ENCODE measurements at places on chromosomes 2 and 18.

GRCh38 chr18:63907664-63908063, at the start of gene SERPINB10:
SERPINB10 (plus strand) TSS chr18:63907958; CDS start chr18:63915511, 7,553 bp downstream.
- H3K27me3 ChIP-seq: no peaks in the 10 kb centered on the region
- no peak within 1 kb of the TSS for H3K4me3 ChIP-seq
- no peak for DNase-seq
- H3K36me3 ChIP-seq: no peaks in the 10 kb centered on the region

DNA sequence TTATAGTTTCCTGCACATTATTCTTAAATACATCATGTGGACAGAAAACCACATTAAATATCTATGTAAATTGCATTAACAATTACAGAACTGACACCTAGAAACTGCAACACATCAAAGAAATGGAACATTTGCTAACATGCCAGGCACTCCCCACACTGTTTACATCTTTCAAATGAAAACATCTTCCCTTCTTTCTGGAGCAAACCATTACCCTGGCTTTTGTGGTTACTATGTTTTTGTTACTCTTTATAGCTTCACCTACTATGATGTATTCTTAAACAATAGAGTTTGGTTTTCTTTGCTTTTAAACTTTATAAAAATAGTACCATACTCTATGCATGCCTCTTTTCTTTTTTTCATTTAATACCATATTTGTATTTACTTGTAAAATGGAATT, 1894.5 kb upstream of the CELF4 start:
- no peak for DNase-seq
- no peaks in the 10 kb centered on the region for H3K4me1 ChIP-seq
- H3K27ac ChIP-seq: no peak overlapping the region
- no peaks in the 10 kb centered on the region for H3K27me3 ChIP-seq
- no peaks in the 10 kb centered on the region for H3K36me3 ChIP-seq

DNA sequence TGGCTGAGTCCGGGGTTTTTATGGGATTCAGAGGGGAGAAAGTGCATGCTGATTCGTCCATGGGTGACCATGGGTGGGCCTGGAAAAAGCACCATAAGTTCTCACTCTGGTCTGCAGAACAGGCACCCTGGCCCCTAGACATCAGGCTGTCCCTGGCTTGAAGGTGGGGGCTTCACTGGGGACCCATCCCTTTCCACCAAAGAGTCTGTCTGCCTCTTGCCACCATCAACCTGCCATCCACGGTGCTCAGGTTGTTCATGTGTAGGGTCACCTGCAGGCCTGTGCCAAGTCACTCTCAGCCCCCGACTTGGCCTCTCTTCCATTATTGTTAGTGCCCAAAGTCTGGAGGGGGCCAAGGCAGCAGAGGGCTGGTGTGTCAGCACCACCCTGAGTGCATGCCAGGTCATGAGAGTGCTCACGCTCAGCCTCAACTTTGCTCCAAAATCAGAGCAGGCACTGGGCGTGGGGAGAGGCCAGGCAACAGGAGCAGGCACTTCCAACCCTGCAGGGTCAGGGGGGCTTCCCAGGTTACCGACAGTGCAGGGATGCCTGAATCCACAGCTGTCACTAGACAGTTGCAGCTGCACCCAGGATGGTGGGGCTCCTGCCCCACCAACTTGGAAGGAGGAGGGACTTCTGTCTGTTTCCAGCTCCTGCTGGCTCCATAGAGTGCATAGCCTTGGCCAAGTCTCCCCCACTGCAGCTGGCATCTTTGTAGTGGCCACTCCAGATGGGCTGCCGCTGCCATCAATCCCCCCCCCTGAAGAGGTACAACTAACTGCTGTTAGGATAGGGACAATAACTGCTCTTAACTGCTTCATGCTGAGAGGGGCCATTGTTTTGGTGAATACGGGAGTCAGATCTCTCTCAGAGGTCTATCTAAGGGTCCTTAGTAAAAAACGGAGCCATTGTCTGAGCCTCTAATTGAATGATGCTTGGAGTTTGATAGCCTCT, 209.3 kb downstream of the AKAIN1 start:
- DNase-seq: no peak
- H3K27me3 ChIP-seq: no peaks in the 10 kb centered on the region
- no peaks in the 10 kb centered on the region for H3K4me1 ChIP-seq

GRCh38 chr18:48841381-48842258, 109.1 kb downstream of the SMAD7 start:
- peaks cover 1% of the 10 kb centered on the region for H3K36me3 ChIP-seq
- no peak overlapping the region for H3K4me3 ChIP-seq
- H3K27ac ChIP-seq: no peak overlapping the region
- H3K4me1 ChIP-seq: peaks cover 7% of the 10 kb centered on the region

GRCh38 chr2:37167636-37168180, 10.9 kb upstream of the EIF2AK2 start:
- peaks cover 21% of the 10 kb centered on the region for H3K4me1 ChIP-seq
- no peak for DNase-seq
- H3K36me3 ChIP-seq: no peaks in the 10 kb centered on the region
- H3K27ac ChIP-seq: no peak overlapping the region

DNA sequence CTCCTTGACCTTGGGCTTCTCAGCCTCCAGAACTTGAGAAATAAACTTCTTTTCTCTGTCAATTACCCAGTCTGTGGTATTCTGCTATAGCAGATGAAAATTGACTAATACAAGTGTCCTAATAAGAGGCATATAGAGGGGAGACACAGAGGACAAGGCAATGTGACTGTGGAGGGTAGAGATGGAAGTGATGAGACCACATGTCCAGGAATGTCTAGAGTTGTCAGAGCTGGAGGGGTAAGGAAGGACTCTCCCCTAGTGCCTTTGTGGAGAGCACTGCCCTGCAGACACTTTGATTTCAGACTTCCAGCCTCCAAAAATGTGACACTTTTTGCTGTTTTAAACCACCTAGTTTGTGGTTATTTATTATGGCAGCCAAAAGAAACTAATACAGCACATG, 74.4 kb downstream of the ACKR3 start:
- H3K4me3 ChIP-seq: no peak overlapping the region
- no peaks in the 10 kb centered on the region for H3K27me3 ChIP-seq
- no peak overlapping the region for H3K27ac ChIP-seq

- DNase-seq: no peak
- H3K27ac ChIP-seq: no peak overlapping the region
- no peak overlapping the region for H3K4me3 ChIP-seq
- no peaks in the 10 kb centered on the region for H3K36me3 ChIP-seq
Measured at GRCh38 chr2:113679457-113679856, 52.4 kb downstream of the RABL2A start.

GRCh38 chr18:49626842-49627467, 65.1 kb downstream of the LIPG start:
- H3K27ac ChIP-seq: no peak overlapping the region
- H3K4me1 ChIP-seq: peaks cover 66% of the 10 kb centered on the region
- H3K4me3 ChIP-seq: no peak overlapping the region
- H3K27me3 ChIP-seq: no peaks in the 10 kb centered on the region
- H3K36me3 ChIP-seq: no peaks in the 10 kb centered on the region

GRCh38 chr2:1514391-1515072, 101.3 kb downstream of the TPO start:
- H3K4me3 ChIP-seq: no peak overlapping the region
- no peak overlapping the region for H3K27ac ChIP-seq
- H3K4me1 ChIP-seq: no peaks in the 10 kb centered on the region
- H3K36me3 ChIP-seq: no peaks in the 10 kb centered on the region
- no peak for DNase-seq
- peaks cover 66% of the 10 kb centered on the region for H3K27me3 ChIP-seq

- no peak overlapping the region for H3K27ac ChIP-seq
- no peak overlapping the region for H3K4me3 ChIP-seq
- H3K27me3 ChIP-seq: no peaks in the 10 kb centered on the region
- H3K4me1 ChIP-seq: peaks cover 45% of the 10 kb centered on the region
Measured at GRCh38 chr18:3223356-3223755, 3.6 kb upstream of the MYOM1 start.

GRCh38 chr2:6880200-6880733, 2.7 kb downstream of the RSAD2 start:
- H3K4me1 ChIP-seq: peaks cover 10% of the 10 kb centered on the region
- no peaks in the 10 kb centered on the region for H3K27me3 ChIP-seq
- H3K27ac ChIP-seq: no peak overlapping the region
- no peaks in the 10 kb centered on the region for H3K36me3 ChIP-seq
- no peak for DNase-seq
- H3K4me3 ChIP-seq: no peak overlapping the region

GRCh38 chr2:238061315-238062202, 758 bp downstream of the SCLY start:
- H3K4me1 ChIP-seq: peaks cover 59% of the 10 kb centered on the region
- DNase-seq: peak; percentile 35

DNA sequence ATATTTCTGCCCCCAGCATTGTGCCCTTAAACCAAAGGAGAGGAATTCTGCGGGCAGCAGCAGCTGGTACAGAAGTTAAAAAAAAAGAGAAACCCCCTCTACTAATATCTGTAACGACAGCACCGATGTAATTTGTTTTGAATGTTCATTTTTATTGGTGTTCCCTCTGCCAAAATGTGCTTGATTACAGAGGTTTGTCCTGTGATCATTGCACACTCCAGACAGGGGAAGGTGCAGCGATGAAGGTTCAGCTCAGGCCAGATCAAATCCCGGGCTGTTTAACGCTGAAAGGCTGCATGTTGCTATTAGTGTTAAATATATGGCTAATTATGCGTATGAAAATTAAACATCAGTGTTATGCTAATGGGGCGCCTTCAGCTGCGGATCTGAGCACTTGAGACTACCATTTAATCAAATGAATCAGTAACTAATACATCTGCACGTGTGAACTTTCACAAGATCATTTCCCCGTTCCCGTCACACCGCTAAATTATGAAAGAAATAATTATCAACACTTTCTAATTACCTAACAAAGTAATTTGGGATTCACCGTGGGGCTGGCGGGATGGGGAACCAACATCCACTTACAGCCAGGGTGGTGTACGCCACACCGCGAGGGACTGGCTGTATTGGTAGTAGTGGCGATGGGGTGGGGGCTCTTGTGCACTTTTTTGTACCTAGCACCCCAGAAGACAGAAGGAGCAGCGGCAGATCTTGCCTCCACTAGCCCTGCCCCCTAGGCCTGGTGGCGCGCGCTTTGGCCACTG, 1.5 kb upstream of the DLX1 start:
- peaks cover 79% of the 10 kb centered on the region for H3K4me1 ChIP-seq
- no peak overlapping the region for H3K27ac ChIP-seq
- peak overlapping the region; percentile 60 for H3K4me3 ChIP-seq
- H3K36me3 ChIP-seq: no peaks in the 10 kb centered on the region
- no peak for DNase-seq

- DNase-seq: no peak
- H3K4me3 ChIP-seq: no peak overlapping the region
- H3K36me3 ChIP-seq: no peaks in the 10 kb centered on the region
- H3K27ac ChIP-seq: no peak overlapping the region
Measured at GRCh38 chr2:210392469-210392881, 77.5 kb upstream of the MYL1 start.

DNA sequence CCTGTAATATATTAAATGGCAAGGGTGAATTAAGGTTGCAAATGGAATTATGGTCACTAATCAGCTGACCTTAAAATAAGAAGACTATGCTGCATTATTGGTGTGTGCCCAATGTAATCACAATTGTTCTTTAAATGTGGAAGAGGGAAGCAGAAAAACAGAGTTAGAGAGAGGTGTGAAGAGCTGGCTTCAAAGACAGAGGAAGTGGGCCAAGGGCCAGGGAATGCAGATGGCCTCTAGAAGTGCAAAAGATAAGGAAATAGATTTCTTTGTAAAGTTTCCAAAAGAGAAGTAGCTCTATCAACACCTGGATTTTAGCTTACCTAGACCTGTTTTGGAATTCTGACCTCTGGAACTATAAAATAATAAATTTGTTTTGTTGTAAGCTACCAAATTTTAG, 276.0 kb downstream of the LRRTM1 start:
- no peaks in the 10 kb centered on the region for H3K4me1 ChIP-seq
- no peaks in the 10 kb centered on the region for H3K36me3 ChIP-seq
- H3K27me3 ChIP-seq: no peaks in the 10 kb centered on the region

- H3K36me3 ChIP-seq: no peaks in the 10 kb centered on the region
- no peaks in the 10 kb centered on the region for H3K4me1 ChIP-seq
- no peak for DNase-seq
Measured at GRCh38 chr2:194686569-194686968, 970.5 kb upstream of the SLC39A10 start.

- no peak for DNase-seq
- no peaks in the 10 kb centered on the region for H3K36me3 ChIP-seq
- H3K4me3 ChIP-seq: no peak overlapping the region
- no peaks in the 10 kb centered on the region for H3K27me3 ChIP-seq
- no peak overlapping the region for H3K27ac ChIP-seq
Measured at GRCh38 chr2:181465676-181466375, 8.6 kb downstream of the ITGA4 start.

DNA sequence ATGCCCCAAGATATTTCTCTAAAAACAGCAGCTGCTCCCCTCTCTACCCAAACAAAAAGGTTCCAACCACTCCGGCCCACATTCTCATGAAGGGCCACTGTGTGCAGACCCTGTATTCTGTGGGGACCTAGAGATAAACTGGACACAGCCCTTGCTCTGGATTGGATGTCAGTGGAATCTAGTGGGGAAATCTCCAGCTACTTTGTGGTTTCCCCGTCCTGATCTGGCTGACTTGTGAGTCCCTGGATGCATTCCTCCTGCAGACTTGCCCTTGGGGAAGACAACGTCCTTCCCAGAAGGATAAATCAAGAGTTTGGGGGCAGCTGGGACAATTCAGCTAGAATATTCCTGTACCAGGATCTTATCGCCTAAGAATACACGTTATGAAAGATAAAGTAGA, 151.1 kb downstream of the FSHR start:
- H3K4me1 ChIP-seq: no peaks in the 10 kb centered on the region
- H3K27me3 ChIP-seq: no peaks in the 10 kb centered on the region
- no peak for DNase-seq
- no peak overlapping the region for H3K4me3 ChIP-seq
- no peak overlapping the region for H3K27ac ChIP-seq

GRCh38 chr18:10912790-10913545, 236.4 kb downstream of the PIEZO2 start:
- H3K4me3 ChIP-seq: no peak overlapping the region
- peaks cover 85% of the 10 kb centered on the region for H3K4me1 ChIP-seq
- DNase-seq: peak; percentile 86

DNA sequence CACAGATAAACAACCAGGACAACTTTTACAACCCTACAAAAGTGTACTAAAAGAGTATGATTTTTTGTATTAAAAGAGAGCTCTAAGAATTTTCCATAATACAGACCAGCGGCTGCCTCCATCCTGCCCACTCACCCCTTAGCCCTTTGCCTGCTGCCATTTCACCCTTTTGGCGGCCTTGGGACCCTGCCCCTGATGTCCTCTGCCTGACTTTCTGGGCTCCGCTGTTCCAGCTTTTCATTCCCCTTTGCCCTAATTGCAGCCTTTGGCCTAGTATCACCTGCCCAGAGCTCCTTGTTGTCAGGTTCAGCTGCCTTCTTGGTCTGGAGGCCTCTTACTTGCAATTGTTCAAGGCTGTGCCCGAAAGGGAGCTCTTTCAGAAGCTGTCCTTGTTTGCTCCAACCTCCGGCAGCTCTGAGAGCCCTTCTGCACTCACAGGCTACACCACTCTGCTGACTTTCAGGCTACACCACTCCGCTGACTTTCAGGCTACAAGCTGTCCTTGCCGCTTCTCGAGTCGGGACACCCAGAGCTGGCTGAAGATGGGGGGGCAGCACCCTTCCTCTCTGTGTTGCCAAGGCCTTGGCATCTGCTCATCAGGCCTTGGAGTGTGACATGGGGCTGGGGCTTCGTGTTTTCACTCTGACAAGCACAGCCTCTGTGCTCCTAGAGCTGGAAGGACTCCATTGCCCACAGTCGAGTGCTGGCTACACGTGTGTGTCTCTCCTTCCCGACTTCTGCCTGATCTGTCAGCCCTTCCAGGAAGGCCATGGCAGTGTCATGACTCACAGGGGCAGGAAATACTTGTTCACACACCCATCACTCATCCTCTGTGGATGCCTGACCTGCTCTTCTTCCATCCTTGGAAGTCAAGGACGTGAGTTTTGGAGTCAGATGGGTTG, 43.1 kb upstream of the HDAC4 start:
- H3K27me3 ChIP-seq: peaks cover 15% of the 10 kb centered on the region
- no peaks in the 10 kb centered on the region for H3K36me3 ChIP-seq
- H3K4me1 ChIP-seq: peaks cover 41% of the 10 kb centered on the region
- no peak overlapping the region for H3K27ac ChIP-seq
- no peak overlapping the region for H3K4me3 ChIP-seq
